ENCODE measurements at places on chromosomes 2 and 18. TPM values are rescaled to one million over a fixed set of nuclear protein-coding genes. Genes with fewer than 3 reads are reported as not detected.

DNA sequence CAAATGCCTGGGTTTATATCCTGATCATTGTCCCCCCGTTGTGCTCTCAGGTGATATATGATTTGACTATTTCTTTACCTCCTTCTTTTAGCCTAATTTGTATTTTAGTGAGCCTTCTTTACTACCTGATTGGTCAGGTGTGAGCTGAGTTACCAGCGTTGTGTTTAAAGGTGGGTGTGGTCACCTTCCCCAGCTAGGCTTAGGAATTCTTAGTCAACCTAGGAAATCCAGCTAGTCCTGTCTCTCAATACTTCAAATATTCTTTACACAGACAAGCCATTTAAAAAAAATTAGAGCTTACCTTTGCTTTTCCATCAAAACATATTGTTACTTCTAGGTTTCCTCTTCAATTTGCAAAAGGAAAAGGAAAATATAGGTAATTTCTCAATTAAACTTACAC lies 30.2 kb downstream of the KYNU start:
- no peak for DNase-seq

DNA sequence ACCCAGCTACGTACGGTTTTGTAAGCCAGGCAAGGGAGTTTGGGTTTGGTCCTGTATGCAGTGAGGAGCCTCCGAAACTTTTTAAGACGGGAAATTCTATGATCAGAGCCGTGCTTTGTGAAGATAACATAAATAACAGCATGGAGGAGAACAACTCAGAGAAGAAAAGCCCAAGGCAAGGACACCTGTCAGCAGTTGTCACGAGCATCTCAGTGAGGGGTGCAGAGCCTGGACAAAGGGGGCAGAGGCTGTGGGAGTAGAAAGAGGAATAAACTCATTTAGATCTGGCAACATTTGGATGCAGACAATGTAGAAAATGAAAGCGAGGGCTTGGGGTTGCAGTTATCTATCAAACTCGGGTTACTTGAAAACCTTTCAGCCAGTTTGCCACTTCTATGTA lies 64.5 kb downstream of the CAVIN2 start:
- DNase-seq, result no peak

GRCh38 chr2:168116448-168116847 lies 130.9 kb downstream of the STK39 start:
- DNase-seq, result no peak

- peak; percentile 59 for DNase-seq
These were observed 4.6 kb upstream of the UGT1A5 start for GRCh38 chr2:233707940-233708644.

Gene CRYGC
- total RNA-seq, result not detected

Gene OBSL1
- total RNA-seq, result 88.1 TPM

Gene MBP
- total RNA-seq, result 10.8 TPM

Gene POTEI
- total RNA-seq, result 0.50 TPM

Gene NHEJ1
- 10.8 TPM for total RNA-seq
